ENCODE measurements at places on chromosomes 4 and X.

DNA sequence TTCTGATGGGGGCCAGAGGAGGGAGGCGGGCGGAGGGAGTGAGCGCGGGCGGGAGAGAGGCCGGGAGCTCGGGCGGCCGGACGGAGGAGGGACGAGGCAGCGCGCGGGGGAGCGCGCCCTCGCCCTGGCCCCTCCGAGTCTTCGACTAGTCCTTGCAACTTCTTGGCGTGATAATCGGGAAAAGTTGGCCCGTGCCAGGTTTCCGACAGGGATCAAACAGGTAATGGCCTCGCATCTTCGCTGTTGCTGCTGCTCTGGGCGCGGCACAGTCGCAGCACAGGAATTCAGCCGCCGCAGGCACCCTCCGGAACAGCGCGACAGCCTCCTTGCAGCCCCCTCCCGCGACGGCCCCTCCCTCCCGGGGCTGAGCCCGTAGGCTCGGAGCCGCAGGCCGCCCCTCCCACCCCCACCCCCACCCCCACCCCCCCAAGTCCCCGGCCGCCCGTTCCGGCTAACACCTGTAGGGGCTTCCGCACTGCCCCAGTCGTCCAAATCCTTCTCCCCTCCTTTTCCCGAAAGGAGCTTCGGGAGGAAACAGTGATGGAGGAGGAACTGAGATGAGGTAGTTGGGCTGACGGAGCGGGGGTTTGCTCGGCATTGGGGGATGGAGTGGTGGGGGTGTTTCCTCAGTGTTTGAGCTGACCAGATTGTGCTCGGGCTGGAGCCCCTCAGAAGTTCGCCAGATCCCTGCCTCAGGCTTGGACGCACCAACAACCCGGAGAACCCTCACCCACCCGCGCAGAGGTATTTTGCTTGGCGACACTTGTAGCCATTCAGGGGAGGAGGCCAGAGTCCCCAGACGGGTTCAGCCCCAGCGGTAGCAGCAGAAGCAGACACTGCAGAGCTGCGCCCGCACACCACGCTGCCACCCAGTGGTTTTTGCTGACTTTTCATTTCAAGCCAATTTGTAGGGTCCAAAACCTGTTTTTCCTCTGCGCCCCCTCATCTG is at the start of gene FGF13:
FGF13 (minus strand) TSS at position 319 of the 949 bp plus-strand sequence. CDS start 714 bp downstream, outside the sequence.
- no peak for DNase-seq

GRCh38 chr4:127162741-127163140 is 470.0 kb upstream of the INTU start:
- DNase-seq = no peak

DNA sequence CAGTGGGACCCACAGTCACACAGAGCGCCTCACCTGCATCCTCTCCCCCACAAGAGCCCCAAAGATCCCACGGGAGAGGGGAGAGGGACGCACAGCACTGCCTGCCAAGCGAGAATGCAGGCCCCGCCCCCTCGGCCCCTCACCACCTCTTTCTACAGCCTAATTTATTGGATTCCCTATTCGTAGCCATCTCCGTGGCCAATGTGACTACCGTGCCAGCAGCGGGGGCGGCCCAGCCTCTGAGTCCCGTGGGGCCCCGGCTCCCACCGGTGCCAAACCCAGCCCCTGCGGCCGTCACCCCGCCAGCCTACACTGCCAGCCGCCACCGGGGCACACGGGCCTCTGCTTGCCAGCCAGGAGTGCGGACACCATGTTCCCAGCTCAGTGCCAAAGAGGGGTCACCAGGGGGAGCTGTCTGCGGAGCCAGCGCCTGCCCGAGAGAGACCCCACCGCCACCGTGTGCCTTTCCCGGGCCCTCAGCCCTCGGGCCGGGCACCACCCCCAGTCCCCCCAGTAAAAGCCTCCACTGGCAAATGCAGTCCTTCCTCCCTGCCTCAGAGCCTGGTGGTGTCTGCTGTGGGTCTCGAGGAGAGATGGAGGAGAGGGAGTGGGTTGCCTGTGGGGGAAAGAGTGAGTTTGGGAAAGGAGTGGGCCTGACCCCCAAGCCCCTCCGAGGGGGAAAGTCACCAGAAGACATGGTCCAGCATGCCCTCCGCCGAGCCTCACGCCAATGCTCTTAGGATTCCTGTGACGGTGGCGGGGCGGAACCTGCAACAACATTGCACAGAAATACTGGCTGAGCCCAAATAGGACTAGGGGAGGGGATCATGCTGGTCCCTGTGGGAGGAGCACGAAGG is 19.6 kb upstream of the PLXNB3 start:
- DNase-seq = no peak

DNA sequence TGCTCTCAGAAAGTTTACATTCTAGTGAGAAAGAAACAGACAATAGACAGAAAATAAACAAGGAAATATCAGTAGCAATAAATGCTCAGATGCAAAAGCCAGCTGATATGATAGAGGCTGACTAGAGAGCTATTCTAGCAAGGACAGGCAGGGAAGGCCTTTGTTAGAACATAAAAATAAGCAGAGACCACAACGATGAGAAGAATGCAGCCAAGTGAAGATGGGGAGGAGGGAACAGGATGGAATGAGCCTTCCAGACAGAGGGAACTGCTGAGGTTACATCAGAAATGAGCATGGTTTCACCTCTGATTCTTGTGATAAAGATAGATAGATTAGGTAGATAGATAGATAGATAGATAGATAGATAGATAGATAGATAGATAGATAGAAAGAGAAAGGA is 7.6 kb upstream of the SOWAHB start:
- DNase-seq = no peak

GRCh38 chr4:127776620-127777019 is 5.5 kb upstream of the HSPA4L start:
- no peak for DNase-seq

DNA sequence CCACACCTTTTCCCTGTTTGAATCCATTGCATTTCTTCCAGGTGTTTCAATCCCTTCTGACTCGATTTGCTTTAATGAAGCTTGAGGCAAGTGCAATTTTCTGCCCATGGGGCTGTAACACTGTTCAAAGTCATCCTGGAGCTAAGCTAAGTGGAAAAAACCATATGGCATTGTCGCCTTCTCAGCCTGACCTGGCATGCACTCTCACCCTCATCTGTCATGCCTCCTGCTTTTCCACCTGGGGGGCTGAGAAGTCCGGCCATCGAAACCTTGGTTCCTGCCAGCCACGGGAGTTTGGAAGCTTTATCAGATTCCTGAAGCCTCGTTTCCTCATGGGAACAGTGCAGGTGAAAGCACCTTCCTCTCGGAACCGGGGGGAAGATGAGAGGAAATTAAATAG is 38.2 kb downstream of the WFS1 start:
- no peak for DNase-seq

GRCh38 chr4:95209927-95210326 is 338.8 kb downstream of the UNC5C start:
- DNase-seq = no peak

DNA sequence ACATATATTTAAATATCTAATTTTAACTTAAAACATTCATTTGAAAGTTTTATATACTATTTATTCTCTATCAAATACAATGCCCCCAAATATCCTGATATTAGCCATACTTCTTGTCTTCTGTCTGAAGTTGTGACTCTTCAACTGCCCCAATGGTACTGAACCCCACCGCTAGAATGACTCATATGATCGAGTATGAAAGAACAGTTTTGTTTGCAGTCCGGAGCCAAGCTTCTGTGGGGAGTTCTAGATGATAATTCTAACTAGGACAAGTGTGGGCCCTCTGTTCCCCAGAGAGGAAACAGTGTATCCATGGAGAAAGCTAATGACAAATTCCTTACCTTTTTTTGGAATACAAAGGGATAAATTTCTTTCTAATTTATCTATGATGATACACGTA is 24.7 kb upstream of the CT47A1 start:
- DNase-seq = no peak

GRCh38 chr4:185424905-185425646 is 688 bp downstream of the UFSP2 start:
- no peak for DNase-seq

- no peak for DNase-seq
These were observed 3.9 kb upstream of the KLHL8 start for GRCh38 chr4:87224141-87224923.

DNA sequence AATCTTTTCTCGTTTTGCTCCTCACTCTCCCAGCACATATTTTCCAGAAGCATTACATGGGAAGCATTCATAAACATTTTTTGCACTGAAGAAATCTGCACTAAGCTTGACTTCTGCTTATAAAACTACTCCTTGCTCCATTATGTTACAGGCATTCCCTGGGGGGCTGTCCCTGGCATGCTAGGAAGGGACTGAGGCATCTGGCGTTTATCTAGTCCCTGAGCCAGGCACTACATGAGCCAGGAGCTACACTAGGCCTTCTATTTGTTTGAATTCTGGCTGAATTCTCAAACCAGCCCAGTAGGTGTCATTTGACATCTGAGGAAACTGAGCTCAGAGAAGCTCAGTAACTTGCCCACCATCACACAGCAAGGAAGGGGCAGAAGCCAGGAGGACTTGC is 43.3 kb downstream of the NHSL2 start:
- no peak for DNase-seq

DNA sequence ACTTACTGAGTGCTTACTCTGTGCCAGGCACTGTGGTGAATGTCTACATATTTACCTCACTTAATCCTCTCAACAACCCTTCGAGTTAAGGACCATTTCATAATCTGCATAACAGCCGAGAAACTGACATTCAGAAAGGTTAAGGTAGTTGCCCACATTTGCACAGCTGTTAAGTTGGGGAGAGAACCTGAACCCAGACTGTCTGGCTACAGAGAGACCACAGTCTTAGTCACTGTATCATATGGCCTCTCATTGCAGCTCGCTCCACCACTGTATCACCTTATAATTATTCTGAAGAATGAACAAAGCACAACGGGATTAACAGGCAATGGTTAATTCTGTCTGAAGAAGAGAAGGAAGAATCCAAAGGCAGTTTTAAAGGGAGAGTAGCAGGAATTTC is 98.5 kb downstream of the ADGRA3 start:
- no peak for DNase-seq

GRCh38 chr4:13481569-13481968 is 2.6 kb downstream of the RAB28 start:
- DNase-seq = no peak

GRCh38 chr4:4867375-4868039 is 8.0 kb downstream of the MSX1 start:
- peak; percentile 35 for DNase-seq

DNA sequence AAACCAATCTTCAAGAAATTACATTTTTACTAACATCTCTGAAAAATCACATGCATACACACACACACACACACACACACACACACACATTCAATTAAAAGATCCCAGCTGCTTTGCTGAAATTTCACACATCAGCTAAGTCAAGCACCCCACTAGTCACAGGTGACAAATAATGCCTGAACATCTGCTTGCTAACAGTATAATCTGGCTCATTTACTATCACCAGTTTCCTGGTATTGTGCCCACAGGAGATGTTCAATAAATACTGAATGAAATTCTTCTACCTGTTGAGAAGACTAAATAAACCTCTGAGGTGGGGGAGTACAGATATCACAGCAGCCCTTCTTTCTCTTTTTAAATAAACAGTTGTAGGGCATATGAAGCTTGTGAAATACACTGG is 994.0 kb downstream of the ARAP2 start:
- DNase-seq = no peak

GRCh38 chr4:17077105-17077504 is 178.7 kb upstream of the LDB2 start:
- no peak for DNase-seq

DNA sequence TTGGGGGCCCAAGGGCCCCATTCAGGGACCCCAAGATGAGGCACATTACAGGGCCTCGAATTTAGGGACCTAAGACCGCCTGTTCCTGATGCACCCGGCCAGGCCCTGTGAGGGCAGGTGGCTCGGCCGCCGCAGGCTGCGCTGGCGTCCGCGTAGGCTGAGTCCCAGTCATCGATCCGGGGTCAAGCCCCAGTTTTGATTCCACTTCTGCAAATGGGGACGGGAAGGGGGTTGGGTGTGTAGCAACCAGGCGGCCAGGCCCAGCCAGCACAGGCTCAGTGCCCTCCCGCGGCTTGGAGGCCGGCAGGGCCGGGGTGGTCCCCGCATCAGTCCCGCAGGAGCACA is 327 bp downstream of the PNPLA4 start:
- DNase-seq = no peak

GRCh38 chrX:2643880-2644279 is 47.2 kb upstream of the CD99 start:
- DNase-seq = no peak

- DNase-seq = no peak
These were observed 201.2 kb upstream of the NWD2 start for GRCh38 chr4:37043342-37043741.

DNA sequence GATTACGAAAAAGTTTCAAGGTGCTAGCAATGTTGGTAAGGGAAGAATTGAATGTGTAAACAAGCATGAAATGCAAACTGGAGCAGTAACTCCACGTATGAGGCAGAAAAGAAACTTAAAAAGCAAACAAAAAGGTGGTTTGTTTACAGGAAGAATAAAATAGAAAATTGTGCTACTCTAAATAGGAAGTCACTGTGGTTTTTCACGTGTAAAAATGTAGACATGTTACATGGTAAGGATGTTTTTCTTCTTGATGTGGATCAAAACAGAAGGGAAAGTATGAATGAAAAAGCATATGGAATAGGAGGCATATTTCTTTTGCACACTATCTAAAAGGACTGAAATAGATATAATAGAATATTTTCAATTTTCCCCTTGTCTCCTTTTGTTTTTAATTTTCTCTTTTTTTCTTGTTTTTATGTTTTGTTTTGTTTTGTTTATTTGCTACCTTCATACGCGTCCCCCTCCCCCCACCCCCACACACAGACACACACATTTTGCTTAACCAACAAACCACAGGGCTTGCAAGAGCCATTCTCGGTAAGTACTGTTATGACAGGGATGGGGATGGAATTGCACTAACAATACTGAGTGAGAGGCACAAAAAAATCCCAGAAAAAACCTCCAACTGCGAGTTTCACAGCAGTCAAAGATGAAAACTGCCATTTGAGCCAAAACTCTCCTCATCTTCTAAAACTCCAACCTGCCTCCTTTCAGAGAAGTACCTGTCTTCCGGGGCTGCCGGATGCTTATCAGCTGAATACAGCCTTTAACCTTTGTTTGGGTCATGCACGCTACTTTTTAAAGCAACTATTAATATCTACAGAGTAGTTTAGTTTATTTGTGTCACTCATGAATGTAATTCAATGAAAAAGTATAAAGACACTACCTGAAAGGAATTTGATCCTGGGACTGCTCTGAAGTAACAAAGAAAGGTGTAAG is 135.8 kb downstream of the IL15 start:
- no peak for DNase-seq

GRCh38 chr4:71210823-71211222 is 128.0 kb upstream of the SLC4A4 start:
- DNase-seq = no peak

DNA sequence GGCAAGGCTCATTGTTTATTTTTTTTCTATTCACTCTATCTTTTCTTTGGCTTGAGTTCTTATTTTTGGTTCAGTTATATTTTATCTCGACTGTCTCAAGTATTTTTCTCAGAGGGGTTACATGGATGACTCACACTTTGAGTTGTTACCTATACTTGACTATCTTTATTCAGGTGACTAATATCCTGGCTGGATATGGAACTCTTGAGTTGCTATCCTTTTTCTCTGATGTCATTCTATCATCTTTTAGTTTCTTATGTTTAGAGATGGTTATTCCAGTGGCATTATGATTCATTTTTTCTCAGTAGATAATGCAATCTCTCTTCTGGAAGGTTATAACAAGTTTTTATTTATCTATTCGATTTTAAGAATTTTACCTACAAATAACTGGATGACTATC is 117.9 kb downstream of the COX18 start:
- no peak for DNase-seq

All from RWPE2 (cell line).